ENCODE measurements at places on chromosomes 13 and 19.

- DNase-seq: peak; percentile 54
These were observed 64.6 kb downstream of the PDS5B start for GRCh38 chr13:32650705-32651311.

DNA sequence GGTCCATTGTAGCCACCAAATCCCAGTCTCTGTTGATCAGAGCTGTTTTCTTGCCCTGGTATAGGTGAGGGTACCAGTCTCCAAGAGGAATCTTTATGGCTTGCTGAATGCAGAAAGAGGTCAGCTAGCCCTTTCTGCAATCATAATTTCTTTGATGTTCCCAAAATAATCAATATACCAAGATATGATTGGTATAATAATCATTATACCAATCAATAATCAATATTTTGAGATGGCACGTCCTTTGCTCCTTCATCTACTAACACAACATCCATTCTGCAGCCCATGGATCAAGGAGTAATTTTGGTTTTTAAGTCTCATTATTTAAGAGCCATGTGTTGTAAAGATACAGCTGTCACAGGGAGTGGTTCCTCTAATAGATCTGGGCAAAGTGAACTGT, 31.5 kb upstream of the CHST8 start:
- DNase-seq: no peak

DNA sequence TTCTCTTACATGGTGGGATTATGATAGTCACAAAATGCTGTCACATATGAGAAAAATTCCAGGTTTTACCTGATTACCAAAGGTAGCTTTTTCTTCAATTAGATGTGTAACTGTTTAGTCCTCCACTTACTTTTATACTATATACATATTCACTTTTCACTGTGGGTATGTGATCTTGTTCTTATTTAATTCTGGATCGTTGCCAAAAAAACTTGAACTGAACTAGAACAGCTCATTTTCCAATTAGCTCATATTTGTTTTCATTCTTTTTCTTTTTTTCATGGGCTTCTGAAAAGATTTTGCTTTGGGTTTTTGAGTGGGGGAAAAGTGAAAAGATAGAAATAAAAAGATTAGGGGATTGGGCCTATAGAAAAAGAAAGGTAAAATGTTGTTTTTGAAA, 291.9 kb downstream of the NDFIP2 start:
- DNase-seq: no peak

DNA sequence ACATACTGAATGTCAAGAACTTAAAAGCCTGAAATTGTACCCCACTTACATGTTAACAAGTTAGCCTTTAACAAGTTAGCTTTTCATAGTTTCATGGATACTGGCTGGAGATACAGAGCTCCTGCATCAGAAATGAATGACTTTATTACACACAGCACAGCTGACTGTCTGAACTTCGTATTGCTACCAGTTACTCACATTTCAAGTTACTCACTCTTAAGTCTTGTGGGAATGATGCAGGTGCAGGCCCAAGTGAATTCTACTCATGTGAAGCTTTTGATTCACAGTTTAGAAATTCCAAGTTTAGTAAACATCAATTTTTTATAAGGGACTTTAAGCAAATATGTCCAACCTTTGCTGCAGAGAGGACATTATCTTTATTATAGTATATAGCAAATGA, 762.2 kb upstream of the PRR20A start:
- no peak for DNase-seq

- DNase-seq: no peak
These were observed 87.0 kb upstream of the HTR2A start for GRCh38 chr13:46983881-46984280.

- no peak for DNase-seq
These were observed 1556.0 kb downstream of the EFNB2 start for GRCh38 chr13:104979281-104980030.

GRCh38 chr19:49613374-49613773, 22.4 kb downstream of the PRR12 start:
- no peak for DNase-seq

- no peak for DNase-seq
These were observed 61.9 kb downstream of the DOCK9 start for GRCh38 chr13:98915981-98916380.

DNA sequence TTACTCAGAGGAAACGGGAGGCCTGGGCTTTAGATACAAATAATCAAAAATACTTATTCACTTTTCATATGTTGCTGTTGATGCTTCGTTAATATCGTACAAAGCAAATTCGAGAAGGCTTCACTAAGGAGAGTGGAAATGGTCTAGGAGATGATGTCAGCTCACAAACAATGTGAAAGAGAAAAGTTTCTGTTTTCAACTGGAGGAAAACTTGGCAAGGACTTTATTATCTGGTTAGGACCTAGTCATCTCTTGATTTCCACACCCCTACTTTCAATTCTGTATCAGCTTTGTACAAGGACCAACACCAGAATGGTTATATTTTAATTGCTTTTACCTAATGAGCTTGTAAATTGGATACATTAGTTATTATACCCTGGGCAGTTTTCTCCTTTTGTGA, 88.0 kb downstream of the SLC10A2 start:
- no peak for DNase-seq

- no peak for DNase-seq
These were observed 752 bp downstream of the RPL18A start for GRCh38 chr19:17860331-17860992.

GRCh38 chr13:112160558-112160957, 93.6 kb downstream of the SOX1 start:
- no peak for DNase-seq

GRCh38 chr13:76804801-76805200, 81.4 kb downstream of the KCTD12 start:
- DNase-seq: no peak

GRCh38 chr13:97743938-97744337, 209.5 kb upstream of the IPO5 start:
- no peak for DNase-seq

- DNase-seq: no peak
These were observed 104.8 kb upstream of the MIR17HG start for GRCh38 chr13:91242652-91243051.

DNA sequence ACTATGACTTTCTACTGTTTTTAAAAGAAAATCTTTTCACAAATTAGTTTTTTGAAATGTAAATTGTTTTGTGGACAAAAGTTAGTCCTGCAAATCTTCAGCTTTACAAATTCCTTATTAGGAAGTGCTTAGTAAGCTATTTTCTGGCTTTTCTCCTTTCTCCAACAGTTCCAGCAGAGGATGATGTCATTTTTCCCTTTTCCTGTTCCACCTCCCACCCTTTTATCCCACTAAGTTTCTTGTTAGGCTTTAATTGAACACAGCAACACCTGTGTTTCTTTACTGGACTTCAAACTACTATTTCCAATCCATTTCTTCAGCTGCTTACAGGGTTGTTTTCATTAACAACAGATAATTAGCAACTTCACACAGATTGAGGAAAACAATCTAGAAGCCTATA, 389.2 kb downstream of the NDFIP2 start:
- no peak for DNase-seq
